GM06990 (cell line): ENCODE measurements at places on chromosomes 6 and 20.
A peak's percentile ranks its signal among the peaks of the same experiment; 100 is the strongest.

GRCh38 chr6:20893412-20893811, 359.2 kb downstream of the CDKAL1 start:
- no peak for DNase-seq

GRCh38 chr6:143167224-143167623, 106.5 kb downstream of the AIG1 start:
- DNase-seq = no peak

GRCh38 chr6:24225838-24226237, 99.8 kb downstream of the NRSN1 start:
- DNase-seq = no peak

DNA sequence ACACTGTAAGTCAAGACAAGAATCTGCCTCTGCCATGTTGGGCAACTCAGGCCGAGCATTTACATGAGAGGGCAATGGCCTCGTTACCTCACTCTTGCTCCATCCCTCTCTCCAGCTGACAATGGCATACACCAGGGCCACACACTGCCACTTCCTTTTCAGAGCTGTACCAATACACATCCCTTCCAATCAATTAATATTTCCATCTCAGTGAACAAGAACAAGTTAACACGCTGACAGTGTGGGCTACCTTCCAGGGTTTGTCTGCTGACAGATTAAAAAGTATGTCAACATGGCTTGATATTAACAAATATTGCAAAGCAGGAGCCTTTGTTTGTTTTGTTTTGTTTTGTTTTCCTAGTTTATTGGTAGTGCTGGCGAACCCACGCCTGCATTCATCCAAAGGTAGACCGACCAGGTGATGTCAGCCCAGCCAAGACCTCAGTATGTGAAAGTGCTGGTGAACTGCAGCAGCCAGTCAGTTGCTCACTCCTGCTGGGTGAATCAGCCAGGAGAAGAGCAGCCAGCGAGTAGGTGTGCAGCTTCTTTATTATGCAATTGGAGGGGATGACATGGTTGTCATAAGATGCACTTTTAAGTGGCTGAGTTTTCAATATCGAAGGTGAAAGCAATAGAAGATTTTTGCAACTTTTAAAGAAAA, 487.3 kb upstream of the JARID2 start:
- DNase-seq = no peak

DNA sequence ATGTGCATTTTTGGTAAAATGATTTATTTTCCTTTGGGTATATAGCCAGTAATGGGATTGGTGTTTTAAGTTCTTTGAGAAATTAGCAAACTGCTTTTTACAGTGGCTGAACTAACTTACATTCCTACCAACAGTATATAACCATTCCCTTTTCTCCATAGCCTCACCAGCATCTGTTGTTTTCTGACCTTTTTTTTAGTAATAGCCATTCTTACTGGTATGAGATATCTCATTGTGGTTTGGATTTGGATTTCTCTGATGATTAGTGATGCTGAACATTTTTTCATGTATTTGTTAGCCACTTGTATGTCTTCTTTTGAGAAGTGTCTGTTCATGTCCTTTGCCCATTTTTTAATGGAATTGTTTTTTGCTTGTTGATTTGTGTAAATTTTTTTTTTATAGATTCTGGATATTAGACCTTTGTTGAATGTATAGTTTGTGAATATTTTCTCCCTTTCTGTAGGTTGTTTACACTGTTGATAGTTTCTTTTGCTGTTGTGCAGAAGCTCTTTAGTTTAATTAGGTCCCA, 42.3 kb downstream of the STK4 start:
- DNase-seq = no peak

DNA sequence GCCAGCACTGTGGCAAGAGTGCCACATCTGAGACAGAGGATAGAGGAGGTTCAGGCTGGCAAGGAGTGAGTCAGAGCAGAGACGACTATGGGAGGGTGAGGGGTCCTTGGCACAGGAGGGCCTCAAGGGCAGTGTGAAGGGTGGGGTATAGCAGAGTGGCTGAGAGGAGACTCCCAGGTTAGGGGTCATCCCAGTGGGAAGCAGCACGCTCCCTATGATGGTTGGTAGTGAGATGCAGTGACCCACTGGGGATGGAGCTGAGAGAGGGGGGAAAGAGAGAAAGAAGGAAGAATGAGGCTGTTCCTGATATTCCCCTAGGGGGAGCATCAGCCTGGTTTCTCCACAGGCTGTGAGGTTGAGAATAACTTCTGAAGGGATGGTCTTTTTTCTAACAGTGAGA, 97.3 kb downstream of the INSM1 start:
- no peak for DNase-seq

DNA sequence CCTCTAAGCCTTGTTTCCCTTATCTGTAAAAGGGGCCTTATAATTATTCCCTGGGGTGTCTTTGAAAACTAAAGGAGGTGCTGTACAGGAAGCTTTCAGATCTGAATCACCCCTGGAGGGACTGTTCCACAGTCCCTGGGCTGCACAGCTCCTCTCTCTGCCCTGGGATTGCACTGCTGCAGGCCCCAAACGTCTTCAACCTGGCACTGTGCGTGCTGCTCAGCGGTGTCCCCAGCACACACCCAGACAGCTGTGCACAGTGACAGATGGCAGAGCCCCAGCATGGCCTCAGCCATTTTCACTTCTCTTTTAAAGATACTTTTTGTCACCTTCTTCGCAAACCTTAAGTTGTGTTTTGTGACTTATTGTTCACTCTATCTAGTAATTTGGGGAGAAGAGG, 50.7 kb upstream of the INSM1 start:
- peak; percentile 37 for DNase-seq

DNA sequence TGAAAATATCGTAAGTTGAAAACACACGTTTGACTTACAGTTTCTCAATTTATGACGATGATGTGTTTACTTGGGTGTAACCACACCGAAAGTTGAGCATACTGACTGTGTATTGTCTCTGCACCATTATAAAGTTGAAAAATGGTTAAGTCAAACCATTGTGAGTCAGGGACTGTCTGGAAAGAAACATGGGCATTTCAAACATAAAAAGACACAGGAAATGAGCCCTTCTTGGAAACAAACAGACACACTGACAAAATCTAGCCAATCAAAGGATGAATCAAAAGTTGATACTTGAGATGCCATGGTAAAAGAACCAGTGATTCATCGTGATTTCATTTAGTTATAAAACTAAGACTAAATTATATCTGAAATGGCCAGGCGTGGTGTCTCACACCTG, 5.3 kb downstream of the POPDC3 start:
- no peak for DNase-seq

- DNase-seq = no peak
Observed at GRCh38 chr20:52193133-52193532, 1.6 kb upstream of the ZFP64 start.

GRCh38 chr6:53605543-53606235, 59.9 kb downstream of the KLHL31 start:
- DNase-seq = no peak

GRCh38 chr6:135021310-135022049, 33.1 kb downstream of the HBS1L start:
- peak; percentile 35 for DNase-seq

DNA sequence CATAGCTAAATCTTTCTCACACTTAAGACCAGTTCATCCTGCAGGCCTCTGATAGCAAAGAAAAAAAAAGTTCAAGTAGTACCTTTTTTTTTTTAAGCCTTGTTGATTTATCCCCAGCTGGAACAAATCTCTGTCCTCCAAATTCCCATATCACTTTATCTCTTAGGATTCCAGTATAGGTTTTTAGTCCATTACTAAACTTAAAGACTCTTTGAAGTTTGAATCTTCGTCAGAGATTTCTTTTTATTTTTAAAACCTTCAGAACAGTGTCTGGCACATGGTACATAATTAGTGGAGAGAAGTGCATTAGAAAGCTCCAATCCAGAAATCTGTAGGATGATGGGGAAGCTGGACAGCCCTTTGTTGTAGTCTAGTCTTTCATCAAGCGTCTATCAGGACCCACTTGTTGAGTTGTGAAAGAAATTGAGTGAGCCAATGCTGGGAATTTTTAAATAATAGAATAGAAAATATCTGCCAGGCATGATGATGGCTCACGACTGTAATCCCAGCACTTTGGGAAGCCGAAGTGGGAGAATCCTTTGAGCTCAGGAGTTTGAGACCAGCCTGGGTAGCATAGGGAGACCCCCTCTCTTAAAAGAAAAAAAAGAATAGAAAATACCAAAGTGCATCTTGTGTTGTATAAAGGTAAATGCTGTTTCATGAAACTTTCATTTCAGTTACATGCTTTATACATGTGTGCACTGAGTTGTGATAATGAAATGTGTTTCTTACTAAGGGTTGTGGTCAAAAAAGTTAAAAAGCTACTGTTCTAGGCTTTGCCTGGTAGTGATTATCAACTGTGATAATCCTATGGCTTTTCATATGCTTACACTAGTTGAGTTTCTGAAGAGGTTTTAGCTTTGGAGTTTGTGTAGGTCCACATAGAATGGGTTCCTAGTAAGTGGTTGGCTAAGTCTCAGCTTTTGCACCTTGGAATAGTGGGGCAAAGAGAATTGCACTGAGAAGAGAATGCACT, 3.2 kb downstream of the NFYA start:
- no peak for DNase-seq

- DNase-seq = no peak
Observed at GRCh38 chr6:12717356-12717755, 789 bp downstream of the PHACTR1 start.

GRCh38 chr20:62370115-62370806, 3.1 kb upstream of the LAMA5 start:
- DNase-seq = no peak
